ENCODE measurements at places on chromosomes 5 and 9. TPM values are rescaled to one million over a fixed set of nuclear protein-coding genes. Genes with fewer than 3 reads are reported as not detected.

The FLT4 gene
- total RNA-seq: not detected

The SLC34A1 gene
- not detected for total RNA-seq

The PDE6A gene
- total RNA-seq: 0.22 TPM

The PCSK1 gene
- total RNA-seq: 4.4 TPM

The ITK gene
- total RNA-seq: not detected

The CER1 gene
- not detected for total RNA-seq

The SPATA31C1 gene
- not detected for total RNA-seq

The NR2F1 gene
- total RNA-seq: 1.4 TPM
